Esophagus squamous epithelium (tissue), 5 donors: ENCODE measurements at places on chromosomes 5 and 9.

DNA sequence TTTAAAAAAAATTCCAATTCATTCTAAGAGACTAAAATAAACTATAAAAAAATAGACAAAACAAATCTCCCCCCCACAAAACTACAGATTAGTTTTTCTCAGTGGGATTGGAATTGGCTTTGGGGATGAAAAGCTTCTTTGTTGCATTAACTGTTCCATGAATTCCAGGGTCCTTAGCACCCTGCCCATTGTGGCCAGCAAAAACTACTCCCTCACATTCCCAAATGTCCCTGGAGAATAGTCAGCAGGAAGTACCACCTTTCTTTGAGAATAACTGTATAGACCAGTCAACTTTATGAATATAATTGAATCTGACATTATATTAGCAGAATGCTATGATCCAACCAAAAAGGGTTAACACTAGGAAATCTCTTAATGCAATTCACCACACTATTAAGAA, 147.9 kb downstream of the LPAR1 start:
- no peak for DNase-seq

DNA sequence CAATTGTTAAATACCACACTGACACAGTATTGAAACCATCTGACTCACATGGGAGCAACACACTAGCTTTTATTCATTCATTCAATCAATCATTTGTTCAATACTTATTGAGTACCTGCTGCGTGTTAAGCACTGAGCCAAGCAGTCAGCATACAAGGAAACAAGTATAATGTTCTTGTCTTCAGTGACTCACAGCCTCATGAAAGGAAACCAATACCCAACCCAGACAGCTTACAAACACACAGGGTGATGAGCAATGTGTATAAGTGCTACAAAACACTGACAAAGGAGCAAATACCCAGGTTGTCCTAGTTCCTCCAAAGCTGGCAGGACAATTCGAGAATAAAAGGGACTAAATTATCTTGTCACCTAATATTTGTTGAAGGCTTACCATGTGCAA, 67.6 kb upstream of the RASEF start:
- DNase-seq = no peak

DNA sequence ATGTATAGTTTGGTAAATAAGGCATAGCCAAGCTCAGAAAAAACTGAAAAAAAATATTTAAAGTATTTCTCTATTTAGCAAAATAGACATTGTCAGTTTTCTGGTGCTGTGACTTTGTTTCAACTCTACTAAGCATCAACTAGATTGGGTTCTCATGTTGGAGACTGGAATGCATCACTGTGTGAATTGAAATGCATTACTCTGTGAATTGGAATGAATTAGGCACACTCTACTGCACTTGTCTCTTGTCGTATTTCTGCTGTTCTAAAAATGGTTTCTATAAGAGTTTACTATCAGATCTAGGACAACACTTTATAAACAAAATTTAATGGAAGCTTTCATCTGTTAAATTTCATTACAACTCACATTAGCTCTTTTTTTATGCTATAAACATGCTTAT, 1772.2 kb downstream of the MAT2B start:
- no peak for DNase-seq

GRCh38 chr5:145228564-145228963, 606.6 kb downstream of the PRELID2 start:
- DNase-seq = no peak

DNA sequence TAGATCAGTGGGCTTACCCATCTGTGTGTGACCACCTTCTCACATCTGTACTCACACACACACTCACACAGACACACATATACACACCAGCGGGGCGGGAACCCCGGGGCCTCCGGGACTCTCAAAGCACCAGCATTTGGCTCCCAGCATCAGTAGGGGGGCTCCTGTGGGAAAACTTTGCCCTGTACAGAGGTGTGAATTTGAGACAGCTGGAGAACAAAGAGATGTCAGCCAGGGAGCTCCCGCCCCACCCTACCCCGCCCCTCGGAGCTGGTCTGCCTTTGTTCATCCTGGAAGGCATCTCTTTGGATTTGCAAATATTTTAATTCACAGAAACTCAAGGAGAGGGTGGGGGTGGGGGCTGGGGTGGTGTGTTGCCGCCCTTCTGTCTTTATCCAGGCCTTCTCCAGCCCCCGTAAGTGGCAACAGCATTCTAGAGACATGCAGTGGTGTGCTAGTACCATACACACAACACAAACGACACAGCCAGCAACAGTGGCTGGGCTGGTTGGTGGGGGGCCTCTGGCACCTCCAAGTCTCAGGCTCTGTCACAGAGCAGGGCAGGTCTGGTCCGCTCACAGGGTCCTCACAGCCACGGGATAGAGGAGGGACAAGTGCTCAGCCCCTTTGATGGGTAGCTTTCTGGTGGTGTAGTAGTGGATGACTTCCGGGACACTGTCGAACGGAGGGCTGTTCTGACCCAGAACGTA, 15.5 kb upstream of the SLC25A51 start:
- DNase-seq = no peak

DNA sequence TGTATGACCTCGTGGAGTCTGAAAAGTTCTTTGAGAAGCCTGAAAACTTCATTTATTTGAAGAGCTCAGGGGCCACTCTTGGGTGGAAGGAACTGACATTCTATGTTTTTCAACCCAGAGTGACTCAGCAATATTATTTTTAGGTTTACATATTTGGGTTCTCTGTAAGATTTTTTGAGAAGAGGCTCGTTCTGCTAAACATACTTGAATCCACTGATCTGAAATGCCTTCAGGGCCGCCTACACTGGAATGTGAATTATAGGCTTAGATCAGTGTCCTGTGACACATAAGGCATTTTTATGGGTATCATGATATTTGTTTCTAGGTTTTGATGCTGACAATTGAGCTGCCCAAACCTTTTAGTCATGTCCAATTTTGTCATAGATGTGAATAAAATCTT, 86.2 kb downstream of the PSAT1 start:
- DNase-seq = no peak

GRCh38 chr5:61414806-61415205, 82.7 kb downstream of the ZSWIM6 start:
- no peak for DNase-seq

GRCh38 chr9:18756712-18757125, 276.3 kb downstream of the SAXO1 start:
- DNase-seq = no peak

GRCh38 chr5:136613230-136613629, 247.9 kb upstream of the TRPC7 start:
- DNase-seq = no peak

DNA sequence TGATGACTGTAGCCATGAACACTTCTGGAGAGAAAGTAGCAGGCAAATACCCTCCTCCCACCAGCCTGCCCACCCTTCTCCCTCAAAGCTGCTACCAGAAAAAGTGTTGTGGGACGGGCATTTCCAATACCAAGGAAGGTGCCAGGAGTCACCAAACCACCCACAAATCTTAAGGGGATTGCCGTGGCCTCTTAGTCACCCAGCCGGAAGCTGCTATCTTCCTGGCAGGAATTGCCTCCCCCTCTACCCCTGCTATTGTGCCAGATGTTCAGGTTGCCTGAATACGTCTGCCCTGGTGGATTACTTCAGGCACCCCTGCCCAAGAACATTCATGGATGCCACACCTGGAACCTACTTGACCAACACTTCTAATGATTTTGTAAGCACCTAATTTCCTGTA, 156.1 kb downstream of the TTC39B start:
- no peak for DNase-seq

- DNase-seq = no peak
Measured at GRCh38 chr5:112306956-112307355, 112.1 kb downstream of the EPB41L4A start.

- DNase-seq = no peak
Measured at GRCh38 chr9:123417289-123418051, 61.5 kb downstream of the CRB2 start.

DNA sequence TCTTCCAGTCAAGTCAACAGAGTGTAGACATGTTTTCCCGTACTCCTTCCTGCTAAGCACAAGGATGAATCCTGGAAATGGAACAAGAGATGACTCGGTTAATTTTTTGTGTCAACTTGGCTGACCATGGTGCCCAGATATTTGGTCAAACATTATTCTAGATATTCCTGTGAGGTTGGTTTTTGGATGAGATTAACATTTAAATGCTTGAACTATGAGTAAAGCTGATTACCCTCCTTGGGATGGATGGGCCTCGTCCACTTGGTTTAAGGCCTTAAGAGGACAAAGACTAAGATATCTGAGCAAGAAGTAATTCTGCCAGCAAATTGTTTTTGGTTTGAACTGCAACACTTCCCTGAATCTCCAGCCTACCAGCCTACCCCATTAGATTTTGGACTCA, 338.1 kb upstream of the MSX2 start:
- DNase-seq = no peak

DNA sequence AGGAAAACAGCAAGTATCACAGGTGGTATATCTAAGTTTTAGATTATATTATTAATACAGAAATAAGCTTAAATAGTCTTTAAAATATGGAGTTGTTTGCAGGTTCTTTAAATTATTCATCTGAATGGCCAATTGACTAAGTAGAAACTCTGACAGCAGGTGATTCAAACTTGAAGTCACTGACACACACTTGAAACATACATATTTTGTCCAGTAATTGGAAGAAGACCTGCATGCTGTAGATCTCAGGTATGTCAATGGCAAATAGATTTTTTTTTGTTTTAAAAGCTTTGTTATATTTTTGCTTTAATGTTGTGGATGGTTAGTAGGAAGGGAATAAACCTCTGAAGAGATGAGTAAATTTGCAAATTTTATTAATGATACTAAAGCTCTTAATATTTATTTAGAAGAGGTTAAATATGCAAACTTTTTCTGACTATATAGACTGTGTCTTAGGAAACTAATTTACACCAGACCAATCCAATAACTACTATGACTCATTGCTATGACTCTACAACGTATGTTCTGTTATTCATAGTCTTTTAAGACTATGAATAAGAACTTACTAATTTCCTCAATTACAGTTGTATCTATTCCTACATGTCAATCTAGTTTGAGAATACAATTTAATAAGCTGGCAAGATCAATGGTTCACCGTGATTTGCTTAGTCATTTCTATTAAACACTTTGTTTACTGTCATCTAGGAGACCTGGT, 53.9 kb upstream of the RORB start:
- DNase-seq = no peak

DNA sequence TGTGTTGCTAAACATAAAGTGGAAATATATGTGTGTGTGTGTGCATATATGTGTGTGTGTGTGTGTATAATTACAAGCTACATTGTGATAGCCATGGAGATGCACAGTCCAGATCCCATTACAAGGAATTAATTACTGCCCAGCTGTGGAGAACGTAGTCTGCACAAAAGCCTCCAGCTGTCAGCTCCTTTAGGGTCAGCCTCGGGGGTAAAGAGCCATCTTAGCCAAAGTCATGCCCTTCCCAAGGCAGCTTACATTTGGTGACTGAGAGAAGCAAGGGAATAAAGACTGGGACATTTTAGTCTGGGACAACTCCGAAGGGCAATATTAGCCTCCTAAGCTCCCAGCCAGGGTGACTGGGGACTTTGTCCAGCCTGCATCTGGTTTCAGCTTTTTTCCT, 21.9 kb upstream of the FOCAD start:
- DNase-seq = no peak

DNA sequence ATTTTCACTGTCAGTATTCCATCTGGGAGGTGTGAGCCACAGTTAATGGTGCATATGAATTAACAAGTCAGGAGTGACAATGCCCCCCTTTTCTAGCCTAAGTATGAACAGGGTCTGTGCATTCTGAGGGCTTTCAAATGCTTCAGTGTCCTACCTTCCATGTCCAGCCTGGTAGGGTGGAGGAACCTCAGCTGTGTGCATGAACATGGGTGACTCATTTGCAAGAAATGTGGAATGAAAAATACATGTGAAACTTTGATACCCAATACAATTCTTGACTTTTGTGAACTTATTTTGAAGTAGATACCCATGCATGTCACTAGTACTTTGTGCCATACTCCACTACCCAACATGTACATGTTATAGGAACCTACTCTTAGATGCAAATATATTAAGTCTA, 375.8 kb downstream of the SEMA5A start:
- no peak for DNase-seq

DNA sequence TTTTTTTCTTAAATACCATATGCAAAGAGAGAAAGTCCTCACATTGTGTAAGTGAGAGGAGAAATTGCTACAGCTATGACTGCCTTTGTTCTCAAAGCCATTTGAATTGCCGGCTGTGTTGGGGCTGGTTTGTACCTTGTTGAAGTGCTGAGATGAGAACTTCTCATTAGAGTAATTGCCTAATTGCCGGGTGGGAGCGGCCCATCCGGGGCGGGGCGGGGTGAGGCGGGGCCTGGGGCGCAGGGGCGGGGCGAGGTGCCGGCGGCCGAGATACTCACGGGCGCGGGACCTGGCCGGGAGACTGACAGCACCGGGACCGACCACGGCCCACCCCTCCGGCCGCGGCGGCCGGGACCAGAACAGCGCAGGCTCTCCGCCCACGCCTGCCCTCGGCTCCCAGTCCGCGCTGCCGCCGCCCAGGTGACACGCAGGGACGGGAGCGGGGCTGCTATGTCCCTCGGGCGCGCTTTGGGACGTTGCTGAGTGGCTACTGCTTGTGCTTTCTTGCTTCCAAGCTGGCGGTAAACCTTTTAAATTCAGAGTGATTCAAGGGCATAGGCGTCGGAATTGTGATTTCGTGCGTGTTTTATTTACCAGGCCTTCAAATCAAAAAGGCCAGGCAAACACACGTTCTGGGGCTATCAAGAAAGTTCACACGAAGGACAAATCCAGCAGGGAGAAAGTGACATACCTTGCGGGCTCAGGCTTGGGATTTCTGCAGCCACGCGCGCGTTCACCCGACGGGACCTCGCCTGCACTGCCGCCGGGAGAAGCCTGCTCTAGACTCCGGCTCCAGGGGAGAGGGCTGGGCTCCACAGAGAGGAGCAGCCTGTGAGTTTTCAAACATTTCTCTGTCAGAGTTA, 269.1 kb downstream of the FANCC start:
- no peak for DNase-seq

GRCh38 chr5:124825250-124825982, 79.0 kb upstream of the ZNF608 start:
- DNase-seq = no peak

DNA sequence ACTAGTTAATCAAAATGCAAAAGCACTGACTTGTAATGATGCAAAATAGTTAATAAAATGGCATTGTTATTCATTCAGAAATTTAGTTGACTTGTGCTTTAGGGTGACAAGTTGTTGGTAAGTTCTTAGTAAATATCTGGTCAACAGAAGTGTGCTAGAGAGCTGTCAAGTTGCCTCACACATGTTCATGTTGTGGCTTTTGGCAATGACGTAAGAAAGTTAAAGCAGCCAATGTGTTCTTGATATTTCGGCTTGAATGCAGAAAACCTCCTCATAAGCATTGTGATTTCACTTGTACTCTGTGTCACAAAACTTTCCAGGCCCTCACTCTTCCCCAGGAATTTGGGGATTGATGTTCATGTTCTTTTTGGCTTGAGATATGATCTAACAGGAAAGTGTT, 626.7 kb downstream of the PRR16 start:
- no peak for DNase-seq
